G401 (cell line): ENCODE measurements at places on chromosomes 12 and 14. TPM values are rescaled to one million over a fixed set of nuclear protein-coding genes. Genes with fewer than 3 reads are reported as not detected.

Gene KRT1
- total RNA-seq = not detected in 2 replicates

Gene NRL
- 1.3 and 2.8 TPM in 2 replicates for total RNA-seq

Gene TAS2R8
- total RNA-seq = 1.6 TPM in 1 of 2 replicates, not detected in the other

Gene PTGER2
- total RNA-seq = 0.10 and 0.43 TPM in 2 replicates
